ENCODE measurements at places on chromosomes 6 and 20.

GRCh38 chr6:67883500-67884366 lies 751.3 kb upstream of the ADGRB3 start:
- DNase-seq: no peak

- no peak for DNase-seq
These were observed 214.3 kb downstream of the TFAP2C start for GRCh38 chr20:56843386-56843785.

DNA sequence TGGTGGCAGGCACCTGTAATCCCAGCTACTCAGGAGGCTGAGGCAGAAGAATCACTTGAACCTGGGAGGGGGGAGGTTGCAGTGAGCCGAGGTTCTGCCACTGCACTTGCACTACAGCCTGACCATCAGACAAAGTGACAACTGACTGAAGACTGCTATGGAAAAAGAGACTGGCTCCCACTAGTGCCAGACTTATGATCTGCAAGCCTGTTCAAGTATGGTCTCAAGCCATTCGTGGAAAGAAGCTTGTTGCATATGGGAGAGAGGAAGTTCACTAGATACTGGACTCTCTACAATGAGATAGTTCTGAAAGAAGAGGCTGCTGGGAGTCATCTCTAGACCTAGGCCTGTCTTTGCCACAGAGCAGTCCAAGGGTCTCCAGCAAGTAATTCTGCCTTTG lies 26.7 kb downstream of the MDN1 start:
- no peak for DNase-seq

- no peak for DNase-seq
These were observed 57.2 kb upstream of the GGTLC1 start for GRCh38 chr20:24045621-24046318.

DNA sequence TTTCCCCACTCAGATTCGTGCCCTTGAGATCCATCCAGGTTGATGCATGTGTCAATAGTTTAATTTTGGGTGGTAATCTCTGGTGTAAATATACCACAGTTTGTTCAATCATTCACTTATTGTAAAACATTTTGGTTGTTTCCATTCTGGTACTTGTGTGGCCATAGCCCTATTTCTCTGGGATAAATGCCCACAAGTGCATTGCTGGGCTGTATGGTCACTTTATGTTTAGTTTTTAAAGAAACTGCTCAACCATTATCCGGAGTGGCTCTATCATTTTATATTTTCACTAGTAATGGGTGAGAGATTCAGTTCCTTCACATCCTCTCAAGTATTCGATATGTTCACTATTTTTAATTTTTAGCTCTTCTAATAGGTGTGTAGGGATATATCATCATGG lies 60.7 kb upstream of the RNF24 start:
- no peak for DNase-seq

DNA sequence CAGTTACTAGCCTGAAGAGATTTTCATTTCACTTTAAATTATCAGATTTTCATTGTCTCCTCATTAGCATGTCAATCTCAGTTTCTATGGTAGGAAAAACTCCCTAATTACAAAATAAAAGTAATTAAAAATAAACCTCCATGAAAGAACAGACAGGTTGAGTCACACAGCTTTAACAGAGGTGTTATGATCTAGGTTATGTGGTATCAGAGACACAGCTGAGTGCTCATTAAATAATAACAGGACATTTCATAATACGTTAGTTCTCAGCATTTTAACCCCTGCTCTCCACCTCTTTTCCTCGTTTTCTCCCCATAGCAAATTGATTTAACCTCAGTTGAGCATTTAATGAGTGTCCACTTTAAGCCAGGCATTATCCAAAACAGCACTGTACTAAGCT lies 21.9 kb downstream of the TPBG start:
- no peak for DNase-seq

DNA sequence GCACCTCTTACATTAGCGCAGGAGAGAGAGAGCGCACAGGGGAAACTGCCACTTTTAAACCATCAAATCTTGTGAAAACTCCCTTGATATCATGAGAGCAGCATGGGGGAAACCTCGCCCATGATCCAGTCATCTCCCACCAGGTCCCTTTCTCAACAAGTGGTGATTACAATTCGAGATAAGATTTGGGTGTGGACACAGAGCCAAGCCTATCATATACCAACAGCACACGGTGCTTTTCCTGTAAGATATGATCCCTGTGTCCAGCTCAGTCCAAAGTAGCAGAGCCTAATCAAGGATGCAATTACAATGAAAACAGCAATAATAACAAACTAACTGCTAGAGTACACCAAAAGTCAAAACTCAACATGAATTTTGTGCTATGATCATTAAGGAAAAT lies 148.7 kb upstream of the TCF21 start:
- DNase-seq: no peak

DNA sequence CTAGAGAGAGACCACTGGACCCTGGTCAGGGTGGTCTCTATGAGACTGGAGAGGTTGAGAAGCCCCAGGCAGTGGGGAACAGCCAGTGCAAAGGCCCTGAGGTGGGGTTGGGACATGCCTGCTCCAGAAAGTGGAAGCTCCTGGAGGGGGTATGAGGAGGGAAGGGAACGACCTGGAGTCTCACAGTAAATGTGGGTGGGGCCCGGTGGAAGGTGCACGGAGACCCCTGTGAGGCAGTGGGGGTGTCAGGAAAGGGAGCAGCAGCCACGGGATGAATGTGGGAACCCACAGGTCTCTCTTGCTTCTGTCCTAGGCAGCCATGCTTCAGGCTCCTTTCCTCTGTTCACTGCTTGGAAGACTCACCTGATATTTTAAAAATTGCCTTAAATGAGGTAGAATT lies 1.3 kb upstream of the CST1 start:
- DNase-seq: no peak

GRCh38 chr6:15132854-15133670 lies 112.8 kb upstream of the JARID2 start:
- no peak for DNase-seq

- no peak for DNase-seq
These were observed 212.3 kb upstream of the PRDM1 start for GRCh38 chr6:105873799-105874198.

DNA sequence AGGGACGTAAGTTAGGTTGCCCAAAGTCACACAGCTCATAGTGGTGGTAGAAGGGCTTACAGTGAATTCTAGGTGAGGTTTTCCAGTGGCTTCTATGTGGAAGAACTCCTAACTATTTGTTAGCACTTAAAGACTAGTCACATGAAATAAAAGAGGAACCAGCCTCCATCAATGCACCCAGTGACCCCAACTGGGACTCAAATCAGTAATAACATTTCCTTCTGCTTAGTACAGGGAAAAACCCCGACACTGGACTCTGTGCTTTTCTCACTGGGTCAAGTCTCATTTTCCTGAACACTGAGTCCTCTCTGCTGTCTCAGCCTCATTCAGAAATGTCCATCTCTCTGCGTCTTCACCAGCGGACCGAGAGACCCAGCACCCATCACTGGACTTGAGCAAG lies 89.2 kb downstream of the SLC22A23 start:
- no peak for DNase-seq

DNA sequence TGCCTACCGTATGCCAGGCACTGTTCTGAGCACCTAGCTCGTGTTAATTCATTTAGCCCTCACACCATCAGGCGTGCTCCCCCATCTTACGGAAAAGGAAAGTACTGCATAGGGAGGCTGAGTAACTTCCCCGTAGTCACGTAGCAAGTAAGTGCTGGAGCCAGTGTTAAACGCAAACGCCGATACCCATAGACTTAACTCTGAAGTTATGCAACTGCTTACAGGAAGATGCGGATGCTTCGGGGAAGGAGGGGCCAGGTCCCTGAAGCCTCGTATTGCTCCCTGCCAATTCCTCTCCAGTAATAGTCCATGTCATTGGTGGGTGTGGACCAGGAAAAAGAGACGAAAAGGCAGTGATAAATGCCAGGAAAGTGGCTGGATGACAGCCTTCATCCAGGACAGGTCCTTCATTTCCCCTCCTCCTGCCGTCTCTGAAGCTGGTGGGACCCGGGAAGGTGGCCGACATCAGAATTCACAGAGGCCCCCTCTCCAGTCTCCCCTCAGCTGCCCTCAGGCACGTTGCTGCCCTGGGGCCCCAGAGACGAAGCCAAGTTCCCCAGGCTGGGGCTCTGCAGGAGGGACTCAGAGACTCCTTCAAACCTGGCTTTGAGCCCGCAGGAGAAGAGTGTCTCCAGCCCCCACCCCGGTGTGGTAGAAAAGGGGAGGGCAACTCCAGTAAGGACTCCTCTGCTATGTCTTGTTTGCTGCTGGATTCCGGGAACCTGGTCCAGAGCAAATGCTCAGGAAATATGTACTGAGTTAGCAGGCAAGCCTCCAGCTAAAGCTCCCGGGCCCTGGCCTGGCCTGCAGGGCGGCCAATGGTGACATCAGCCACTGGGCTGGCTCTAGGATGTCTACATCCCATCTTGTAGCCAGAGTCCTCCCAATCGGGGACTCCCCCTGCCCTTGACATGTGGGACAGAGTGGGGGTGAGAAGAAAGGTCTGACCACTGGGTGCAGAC lies 37.8 kb downstream of the RAB44 start:
- DNase-seq: no peak

- no peak for DNase-seq
These were observed 94.1 kb downstream of the LRRC1 start for GRCh38 chr6:53888931-53889330.

GRCh38 chr6:158109748-158110147 lies 58.3 kb downstream of the SERAC1 start:
- DNase-seq: no peak

- no peak for DNase-seq
These were observed 252.7 kb downstream of the UST start for GRCh38 chr6:148999501-148999900.
